ENCODE measurements at places on chromosomes 16 and 17.

- peak; percentile 78 for DNase-seq
Observed at GRCh38 chr16:695355-696089, 5.3 kb upstream of the WDR24 start.

DNA sequence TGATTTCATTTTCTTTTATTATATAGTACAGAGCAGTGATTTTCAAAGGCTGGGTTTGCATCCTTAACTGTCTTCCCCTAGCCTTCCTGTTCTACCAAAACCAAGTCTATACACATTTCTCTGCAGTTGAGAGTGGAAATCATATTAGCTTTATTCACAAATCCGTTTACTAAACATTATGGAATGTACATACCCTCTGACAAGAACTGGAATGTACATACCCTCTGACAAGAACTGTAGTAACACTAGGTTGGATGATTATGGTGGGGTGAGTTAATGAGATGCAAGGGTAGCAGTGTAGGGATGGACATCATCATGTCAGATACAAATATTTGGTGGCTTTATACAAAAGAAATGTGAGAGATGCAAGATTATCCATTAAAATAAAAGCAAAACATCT is 154.8 kb downstream of the CYB561 start:
- no peak for DNase-seq

GRCh38 chr16:10126686-10127085 is 55.5 kb downstream of the GRIN2A start:
- DNase-seq: no peak

- no peak for DNase-seq
Observed at GRCh38 chr16:83771306-83771942, 36.4 kb upstream of the HSBP1 start.

All from GM12891 (cell line).